Astrocyte (in vitro differentiated cells and primary cell): ENCODE measurements at places on chromosomes 6 and 20. TPM values are rescaled to one million over a fixed set of nuclear protein-coding genes. Genes with fewer than 3 reads are reported as not detected.

The STX7 gene
- total RNA-seq, result 60.6 and 62.1 TPM in 2 replicates

The HLA-DRA gene
- total RNA-seq, result not detected in 2 replicates

The SLC17A3 gene
- not detected in 2 replicates for total RNA-seq

The ATXN1 gene
- 68.3 and 70.9 TPM in 2 replicates for total RNA-seq

The ZC3H12D gene
- 0.05 and 0.10 TPM in 2 replicates for total RNA-seq

The RTN4IP1 gene
- total RNA-seq, result 5.3 and 5.5 TPM in 2 replicates

The C6orf132 gene
- total RNA-seq, result 3.3 and 5.3 TPM in 2 replicates

The TRIM31 gene
- total RNA-seq, result not detected in 2 replicates

The ARFGEF3 gene
- 1.5 and 1.9 TPM in 2 replicates for total RNA-seq

The SRMS gene
- 0.14 TPM in 1 of 2 replicates, not detected in the other for total RNA-seq

The MED20 gene
- total RNA-seq, result 27.1 and 28.9 TPM in 2 replicates

The VGLL2 gene
- total RNA-seq, result 1.2 and 1.7 TPM in 2 replicates

The RAD21L1 gene
- total RNA-seq, result 0.34 TPM in 1 of 2 replicates, not detected in the other

The CPXM1 gene
- 10.6 and 10.9 TPM in 2 replicates for total RNA-seq

The EDN1 gene
- 54.8 and 64.4 TPM in 2 replicates for total RNA-seq

The WFDC9 gene
- total RNA-seq, result not detected in 2 replicates

The SMOC2 gene
- total RNA-seq, result 0.93 and 1.8 TPM in 2 replicates

The GRM4 gene
- 0.30 and 0.34 TPM in 2 replicates for total RNA-seq

The ZBTB12 gene
- total RNA-seq, result 3.7 and 4.6 TPM in 2 replicates

The SGK2 gene
- total RNA-seq, result 0.64 and 1.0 TPM in 2 replicates

The SLA2 gene
- total RNA-seq, result 0.14 TPM in 1 of 2 replicates, not detected in the other

The TRIM10 gene
- total RNA-seq, result not detected in 2 replicates

The SIGLEC1 gene
- not detected in 2 replicates for total RNA-seq

The FAM184A gene
- total RNA-seq, result 1.3 and 2.0 TPM in 2 replicates

The HRH3 gene
- total RNA-seq, result 0.07 TPM in 1 of 2 replicates, not detected in the other

The ASIP gene
- total RNA-seq, result not detected in 2 replicates
